Breast epithelium (tissue), 4 donors: ENCODE measurements at places on chromosomes 16 and 17. TPM values are rescaled to one million over a fixed set of nuclear protein-coding genes. Genes with fewer than 3 reads are reported as not detected.
A peak's percentile ranks its signal among the peaks of the same experiment; 100 is the strongest.

The KRT16 gene
- total RNA-seq, result 2.6 TPM

The ACSM2A gene
- total RNA-seq, result not detected

The KRTAP4-1 gene
- total RNA-seq, result not detected

The RDM1 gene
- total RNA-seq, result not detected

The PITPNM3 gene
- total RNA-seq, result 1.6 TPM

The GJC1 gene
- total RNA-seq, result 2.3 TPM

The EPX gene
- total RNA-seq, result not detected

The TOX3 gene
- total RNA-seq, result 6.9 TPM

The SMIM36 gene
- not detected for total RNA-seq

The TP53TG3F gene
- total RNA-seq, result not detected

The ZNF205 gene
- total RNA-seq, result 13.4 TPM

The CENPV gene
- 13.5 TPM for total RNA-seq

The CHP2 gene
- 0.16 TPM for total RNA-seq

The FA2H gene
- 1.8 TPM for total RNA-seq

- no peak for DNase-seq
These were observed at the start of gene OTOP3 for GRCh38 chr17:74935585-74936469. Gene OTOP3 (plus strand): TSS chr17:74935898. CDS start chr17:74935922, 24 bp downstream.

GRCh38 chr16:19871721-19872120 is 12.9 kb downstream of the GPRC5B start:
- no peak for DNase-seq

DNA sequence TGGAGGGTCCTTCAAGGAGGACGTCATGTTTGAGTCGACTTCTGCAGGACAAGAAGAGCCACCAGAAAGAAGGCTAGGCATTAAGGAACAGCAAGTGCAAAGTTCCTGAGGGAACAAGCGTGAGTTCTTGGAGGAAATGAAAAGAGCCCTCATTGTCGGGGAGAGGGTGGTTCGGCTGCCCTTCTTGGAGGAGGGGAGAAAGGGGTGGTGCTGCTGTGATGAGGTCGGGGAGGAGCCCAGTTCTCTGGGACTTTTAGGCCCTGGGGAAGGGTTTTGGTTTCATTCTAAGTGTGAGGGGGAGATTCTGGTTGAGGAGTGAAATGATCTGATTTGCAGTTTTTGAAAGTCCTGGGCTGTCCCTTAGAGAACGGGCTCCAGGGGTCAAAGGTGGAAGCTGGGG is 4.1 kb downstream of the BICDL2 start:
- no peak for DNase-seq

GRCh38 chr16:56183266-56183665 is 8.0 kb upstream of the GNAO1 start:
- no peak for DNase-seq

- no peak for DNase-seq
These were observed 36.1 kb downstream of the PRKCB start for GRCh38 chr16:23871924-23872323.

- no peak for DNase-seq
These were observed 21.5 kb downstream of the GPR179 start for GRCh38 chr17:38322156-38322779.

- DNase-seq, result no peak
These were observed 119.1 kb downstream of the BANP start for GRCh38 chr16:88070341-88070740.

DNA sequence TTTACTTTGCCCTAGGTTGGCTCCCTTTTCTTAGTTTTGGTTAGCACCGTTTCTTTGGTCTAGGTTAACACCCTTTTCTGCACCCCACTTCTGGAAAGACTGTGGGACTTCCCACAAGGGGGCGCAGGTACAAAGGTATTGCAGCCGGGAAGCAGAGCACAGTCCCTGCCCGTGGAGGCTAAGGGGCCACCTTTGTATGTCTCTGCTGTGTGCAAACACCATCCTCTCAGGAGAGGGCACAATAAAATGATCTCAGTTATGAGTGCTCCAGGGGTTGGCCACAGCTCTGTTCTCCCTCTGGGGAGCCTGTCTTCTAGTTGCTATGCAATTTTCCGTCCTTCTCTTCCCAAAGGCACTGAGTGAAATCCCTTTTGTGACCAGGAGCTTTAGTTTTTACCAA is 28.4 kb upstream of the TMC5 start:
- DNase-seq, result peak; percentile 70

DNA sequence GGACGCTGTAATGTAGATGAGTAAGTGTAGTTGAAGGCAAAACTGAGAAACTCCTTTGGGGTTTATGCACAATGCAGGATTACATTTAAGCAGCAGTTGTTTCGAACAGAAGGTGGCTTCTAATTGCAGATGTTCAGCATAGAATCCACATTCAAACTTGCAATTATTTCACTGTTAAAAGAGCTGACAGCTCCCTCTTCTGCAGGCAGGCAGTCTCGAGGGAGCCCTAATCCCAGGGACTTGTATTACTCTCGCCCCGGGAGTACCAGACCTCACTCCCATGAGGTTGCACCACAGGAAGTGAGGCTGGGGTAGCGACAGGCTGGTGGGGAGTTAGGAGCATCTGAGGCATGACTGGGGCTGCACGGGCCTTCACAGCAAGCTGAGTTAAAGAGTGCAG is 484.3 kb upstream of the EEF2KMT start:
- no peak for DNase-seq

DNA sequence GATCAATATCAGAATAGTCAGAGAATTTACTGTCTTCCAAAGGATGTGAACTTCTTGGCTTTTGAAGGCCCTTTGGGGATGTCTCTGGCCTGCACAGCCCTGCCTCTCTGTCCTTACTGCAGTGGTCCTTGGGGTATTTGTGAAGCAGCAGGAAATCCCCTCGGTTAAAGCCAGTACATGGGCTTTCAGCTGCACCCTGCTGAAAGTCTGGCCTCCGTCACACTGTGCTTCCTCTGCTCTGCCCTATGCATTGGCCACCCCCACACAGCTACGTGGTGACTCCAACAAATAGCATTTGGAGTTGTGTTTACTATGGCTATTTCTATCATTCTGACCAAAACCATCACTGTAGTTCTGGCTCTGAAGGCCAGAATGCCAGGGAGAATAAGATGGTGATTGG is 21.2 kb downstream of the SYCE1L start:
- no peak for DNase-seq

DNA sequence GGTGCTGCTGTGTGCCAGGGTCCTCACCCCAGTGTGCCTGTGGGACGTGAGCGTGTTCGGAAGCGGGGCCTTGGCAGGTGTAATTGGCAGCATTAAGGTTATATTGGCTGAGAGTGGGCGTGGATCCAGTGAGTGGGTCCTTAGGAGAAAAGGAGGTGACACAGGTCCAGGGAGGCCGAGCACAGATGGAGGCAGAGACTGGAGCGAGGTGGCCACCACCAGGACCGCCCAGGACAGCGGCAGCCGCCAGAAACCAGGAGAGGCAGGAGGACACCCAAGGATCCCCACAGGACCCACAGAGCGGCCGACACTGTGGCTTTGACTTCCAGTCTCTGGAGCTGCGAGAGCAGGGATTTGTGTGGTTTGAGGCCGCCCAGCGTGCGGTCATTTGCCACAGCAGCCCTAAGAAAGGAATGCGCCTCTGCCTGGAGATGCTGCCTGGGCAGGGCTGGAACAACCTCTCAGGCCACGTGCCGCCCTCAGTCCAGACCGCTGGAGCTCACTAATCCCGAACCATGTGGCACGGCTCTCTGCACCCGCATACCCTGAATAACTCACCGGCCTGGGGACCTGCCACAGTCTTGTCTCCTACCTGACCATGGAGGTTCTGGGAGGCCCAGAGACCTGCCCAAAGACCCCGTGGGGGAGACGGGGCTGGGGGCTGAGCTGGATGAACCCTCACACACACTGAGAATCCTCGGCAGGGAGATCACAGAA is 45.4 kb downstream of the SOX8 start:
- peak; percentile 51 for DNase-seq

- DNase-seq, result no peak
These were observed 173.9 kb downstream of the LAT start for GRCh38 chr16:29158785-29159184.

DNA sequence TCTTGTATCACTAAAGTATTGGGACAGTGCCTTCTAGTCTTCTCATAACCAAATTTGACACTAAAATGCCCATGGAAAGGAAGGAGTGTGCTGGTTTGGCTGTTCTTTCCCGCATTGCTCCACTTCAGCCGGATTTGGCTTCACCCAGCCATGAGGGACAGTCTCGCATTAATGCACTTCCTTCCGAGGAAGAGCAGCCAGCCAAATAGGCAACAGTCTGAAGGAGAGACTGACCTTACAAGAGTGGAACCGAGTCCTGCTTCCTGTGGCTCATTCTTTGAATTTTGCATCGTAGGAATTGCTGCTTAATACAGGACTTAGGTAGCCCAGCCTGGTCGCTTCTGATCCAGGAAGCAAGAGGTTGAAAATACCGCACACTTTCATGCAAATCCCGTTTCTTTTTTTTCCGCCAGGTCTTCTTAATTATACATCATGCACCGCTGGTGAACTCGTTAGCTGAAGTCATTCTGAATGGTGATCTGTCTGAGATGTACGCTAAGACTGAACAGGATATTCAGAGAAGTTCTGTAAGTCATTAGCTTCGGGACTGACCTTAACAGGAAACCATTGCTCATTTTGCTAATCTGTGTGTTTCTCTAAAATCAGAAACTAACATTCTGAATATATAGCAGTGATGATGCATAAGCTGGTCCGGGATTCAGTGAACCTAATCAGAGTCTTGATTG is 38.2 kb downstream of the CLEC16A start:
- DNase-seq, result no peak

- no peak for DNase-seq
These were observed 29.9 kb upstream of the PRM1 start for GRCh38 chr16:11310997-11311561.

- no peak for DNase-seq
These were observed 135.1 kb downstream of the MRM1 start for GRCh38 chr17:36736201-36737156.

DNA sequence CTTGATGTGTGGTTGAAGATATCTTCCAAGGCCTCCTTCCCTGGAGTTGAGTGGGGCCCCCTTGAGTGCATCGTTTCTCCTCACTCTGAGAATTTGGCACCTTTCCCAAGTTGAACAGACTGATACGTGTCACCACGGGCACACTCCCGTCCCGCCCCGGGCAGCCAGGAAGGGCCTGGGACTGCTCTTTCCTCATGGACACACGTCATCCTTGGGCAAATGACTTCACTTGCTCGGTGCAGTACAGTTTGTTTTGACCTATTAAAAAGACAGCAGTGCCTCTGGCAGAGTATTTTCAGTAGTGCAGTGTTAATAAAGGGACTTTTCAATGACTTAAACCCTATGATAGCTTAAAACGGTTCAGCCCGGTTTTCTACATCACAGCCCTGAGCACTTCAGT is 59.9 kb downstream of the SEC14L1 start:
- DNase-seq, result no peak

GRCh38 chr17:1617620-1618174 is 10.9 kb downstream of the SLC43A2 start:
- DNase-seq, result no peak

DNA sequence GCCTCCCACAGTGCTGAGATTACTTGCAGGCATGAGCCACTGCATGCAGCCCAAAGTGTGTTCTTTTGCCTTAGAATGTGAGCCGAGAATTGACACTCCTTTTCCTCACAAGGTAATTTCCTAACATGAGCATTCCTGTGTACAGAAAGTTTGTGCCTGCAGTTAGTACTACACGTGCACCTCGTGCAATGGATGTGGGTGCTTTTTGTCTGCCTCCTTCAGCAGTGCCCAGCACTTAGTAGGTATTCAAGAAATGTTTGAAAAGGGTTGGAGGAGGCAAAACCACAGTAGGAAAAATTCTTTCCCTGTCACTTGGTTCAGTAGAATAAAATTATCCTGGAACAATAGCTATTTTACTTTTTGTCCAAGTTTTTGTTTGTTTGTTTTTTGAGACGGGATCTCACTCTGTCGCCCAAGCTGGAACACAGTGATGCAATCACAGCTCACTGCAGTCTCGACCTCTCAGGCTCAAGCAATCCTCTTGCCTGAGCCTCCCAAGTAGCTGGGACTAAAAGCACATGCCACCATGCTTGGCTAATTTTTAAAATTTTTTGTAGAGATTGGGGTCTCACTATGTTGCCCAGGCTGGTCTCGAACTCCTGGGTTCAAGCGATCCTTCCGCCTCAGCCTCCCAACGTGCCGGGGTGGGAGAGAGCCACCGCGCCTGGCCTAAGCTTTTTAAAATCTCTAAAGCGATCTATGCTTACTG is 2.4 kb downstream of the NDE1 start:
- no peak for DNase-seq

GRCh38 chr17:58322581-58323185 is 5.9 kb downstream of the TSPOAP1 start:
- no peak for DNase-seq

GRCh38 chr16:87684106-87684677 is 81.6 kb downstream of the KLHDC4 start:
- no peak for DNase-seq

GRCh38 chr17:237406-237955 is 56.0 kb upstream of the DOC2B start:
- no peak for DNase-seq

DNA sequence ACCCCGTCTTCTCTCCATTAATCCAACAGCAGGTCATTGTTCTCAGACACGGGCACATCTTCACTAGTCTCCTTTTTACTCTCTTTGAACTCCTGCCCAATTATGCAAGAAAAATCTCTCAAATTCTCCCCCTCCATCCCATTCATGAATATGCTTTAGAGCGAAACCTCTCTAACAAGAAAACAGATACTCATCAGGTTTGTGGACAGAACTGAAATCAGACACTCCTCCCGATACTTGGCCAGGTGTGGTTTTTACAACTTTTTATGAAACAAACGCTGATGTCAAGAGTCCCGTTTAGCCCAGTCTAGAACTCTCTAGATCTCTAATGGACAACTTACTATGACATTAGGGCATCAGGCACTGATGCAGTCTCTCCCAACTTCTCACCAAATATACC is 40.9 kb downstream of the PIK3R5 start:
- DNase-seq, result no peak

- DNase-seq, result no peak
These were observed 39.4 kb downstream of the ATP2C2 start for GRCh38 chr16:84407588-84408313.

DNA sequence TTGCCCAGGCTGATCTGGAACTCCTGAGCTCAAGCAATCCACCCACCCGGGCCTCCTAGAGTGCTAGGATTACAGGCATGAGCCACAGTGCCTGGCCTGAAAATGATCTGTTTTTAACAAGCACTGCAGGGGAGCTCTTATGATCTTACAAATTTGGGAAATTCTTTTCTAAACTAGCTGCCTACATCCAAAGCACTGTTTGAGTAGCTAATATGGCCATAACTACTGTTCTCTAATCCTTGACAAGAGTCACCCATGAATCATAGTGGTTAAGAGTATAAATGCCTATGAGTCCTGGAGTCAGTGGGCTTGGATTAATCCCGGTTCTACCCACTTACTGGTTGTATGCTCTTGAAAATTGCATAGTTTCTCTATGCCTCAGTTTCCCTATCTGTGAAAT is 1.4 kb upstream of the CPPED1 start:
- no peak for DNase-seq

GRCh38 chr16:4005281-4005680 is 111.0 kb downstream of the ADCY9 start:
- no peak for DNase-seq

DNA sequence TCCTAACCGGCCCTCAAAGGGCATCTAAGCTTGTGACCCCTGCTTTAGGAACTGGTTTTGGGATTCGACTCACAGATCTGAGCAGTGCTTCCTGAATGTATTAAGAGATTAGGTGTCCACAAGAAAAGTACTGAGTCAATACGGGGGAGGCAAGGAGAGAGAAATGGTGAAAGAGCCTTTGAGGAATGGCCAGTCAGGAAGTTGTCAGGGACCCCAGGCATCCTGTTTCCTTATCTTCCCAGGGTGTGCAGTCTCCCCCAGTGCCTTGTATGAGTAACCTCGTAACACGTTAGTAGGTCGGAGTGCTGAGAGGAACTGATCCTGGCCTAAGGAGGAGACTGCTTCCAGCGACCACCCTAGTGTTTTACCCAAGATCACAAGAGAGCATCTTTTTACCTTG is 16.4 kb upstream of the TMED6 start:
- no peak for DNase-seq
